Stimulated activated CD4-positive, alpha-beta T cell treated with anti-CD3 and anti-CD28 coated beads, Interleukin-4, amount 100 ng/mL, for 1 hour (primary cell): ENCODE measurements at places on chromosomes 2 and 18.

GRCh38 chr2:39606585-39606984 lies 59.1 kb upstream of the TMEM178A start:
- DNase-seq = no peak

GRCh38 chr18:58169472-58169871 lies 125.4 kb downstream of the NEDD4L start:
- DNase-seq = no peak

GRCh38 chr2:182745061-182745460 lies 29.0 kb downstream of the DNAJC10 start:
- DNase-seq = no peak

- DNase-seq = no peak
These were observed 264.6 kb downstream of the RBM43 start for GRCh38 chr2:150997066-150997465.

- no peak for DNase-seq
These were observed 10.7 kb downstream of the SPTBN1 start for GRCh38 chr2:54466870-54467269.

- DNase-seq = no peak
These were observed 40.6 kb downstream of the ASAP2 start for GRCh38 chr2:9247177-9247576.

- DNase-seq = no peak
These were observed 10.8 kb upstream of the BUB1 start for GRCh38 chr2:110688594-110689091.
